ENCODE measurements at places on chromosomes 1 and 21.

DNA sequence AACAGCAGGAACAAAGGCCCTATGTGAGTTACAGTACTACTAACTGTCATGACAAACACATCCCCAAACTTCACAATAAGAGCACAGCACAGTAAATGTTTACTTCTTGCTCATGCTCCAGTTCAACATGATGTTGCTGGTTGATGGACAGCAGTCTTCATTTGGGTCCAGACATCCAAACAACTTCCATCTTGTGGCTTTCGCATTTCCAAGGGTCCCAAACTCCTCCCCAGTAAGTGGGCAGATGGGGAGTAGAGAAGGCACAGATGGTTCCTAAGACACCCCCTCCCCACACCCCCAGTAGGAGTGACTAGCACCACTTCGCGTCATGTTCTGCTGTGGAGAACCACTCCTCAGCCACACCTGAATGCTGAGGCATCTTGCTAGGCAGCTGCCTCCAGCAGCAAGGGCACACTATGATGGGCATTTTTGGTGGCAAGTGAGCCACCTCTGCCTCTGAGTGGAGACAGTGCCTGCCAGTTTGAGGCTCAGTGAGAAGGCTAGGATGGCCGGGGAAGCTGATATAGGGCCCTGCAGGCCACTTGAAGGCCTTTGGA lies 32.7 kb upstream of the CD2 start:
- no peak for DNase-seq

GRCh38 chr1:243748706-243749283 lies 101.2 kb downstream of the AKT3 start:
- DNase-seq = no peak

DNA sequence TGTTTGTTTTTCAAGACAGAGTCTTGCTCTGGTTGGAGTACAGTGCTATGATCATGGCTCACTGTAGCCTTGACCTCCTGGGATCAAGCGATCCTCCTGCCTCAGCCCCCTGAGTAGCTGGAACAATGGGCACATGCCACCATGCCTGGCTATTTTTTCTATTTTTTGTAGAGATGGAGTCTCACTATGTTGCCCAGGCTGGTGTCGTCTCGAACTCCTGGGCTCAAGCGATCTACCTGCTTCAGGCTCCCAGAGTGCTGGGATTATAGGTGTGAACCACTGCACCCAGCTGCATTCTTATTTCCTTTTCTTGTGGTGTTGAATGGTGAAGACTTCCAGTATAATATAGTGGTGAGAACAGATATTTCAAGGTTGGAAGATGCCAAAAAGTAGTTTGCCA lies 28.0 kb downstream of the B3GALT5 start:
- DNase-seq = no peak

DNA sequence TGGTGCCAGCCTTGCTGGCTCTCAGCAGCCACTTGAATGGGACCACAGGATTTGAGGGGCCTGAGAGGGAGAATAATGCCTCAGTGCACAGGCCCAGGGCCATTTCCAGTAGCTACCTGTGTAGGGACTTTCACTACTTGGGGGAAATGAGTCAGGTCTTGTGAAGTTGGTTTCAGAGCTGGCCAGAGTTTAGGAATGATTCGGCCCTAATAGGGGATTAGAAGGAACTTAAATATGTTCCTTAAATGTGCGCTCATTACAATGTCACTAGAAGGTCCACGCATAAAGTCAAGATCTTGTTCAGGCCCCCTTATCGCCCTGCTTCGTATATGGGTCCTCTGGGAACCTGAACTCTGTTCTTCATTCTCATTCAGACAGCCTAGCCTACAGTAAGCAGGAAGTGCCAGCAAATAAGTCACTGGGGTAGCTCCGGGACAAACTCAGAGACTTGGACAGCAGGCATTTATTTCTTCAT lies 5.6 kb upstream of the AKR1A1 start:
- no peak for DNase-seq

DNA sequence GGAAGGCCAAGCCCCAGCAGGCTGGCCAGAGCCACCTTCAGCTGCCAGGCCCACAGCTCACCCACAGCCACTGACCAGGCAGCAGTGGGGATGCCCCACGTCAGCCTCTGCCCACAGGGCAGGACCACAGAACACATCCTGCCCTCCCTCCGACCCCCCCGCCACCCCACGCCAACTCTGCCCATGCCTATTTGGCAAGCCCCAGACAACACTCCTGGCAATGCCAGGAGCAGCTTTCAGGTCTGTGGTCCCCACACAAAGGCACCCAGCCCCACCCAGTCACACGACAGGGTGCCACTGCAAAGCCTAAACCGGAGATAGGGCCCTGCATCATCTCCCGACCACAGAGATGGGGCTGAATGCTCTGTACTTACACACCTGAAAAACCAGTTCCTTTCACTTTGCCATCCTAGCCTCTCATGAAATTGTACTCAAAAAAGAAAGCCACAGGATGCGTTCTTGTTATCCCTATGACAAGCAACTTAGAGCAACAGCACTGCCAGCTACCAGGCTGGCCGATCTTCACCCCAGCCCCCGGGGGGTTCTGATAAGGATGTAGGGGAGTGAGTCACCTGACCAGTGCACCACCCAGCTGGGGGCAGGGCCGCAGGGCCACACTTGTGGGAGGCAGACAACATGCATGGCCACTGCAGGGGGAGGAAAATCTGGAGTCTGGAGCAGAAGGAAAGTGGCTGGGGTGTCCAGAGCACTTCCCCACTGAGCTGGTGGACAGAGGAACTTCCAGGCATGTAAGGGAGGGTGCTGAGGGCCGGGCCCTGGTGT lies 36.2 kb downstream of the UBE2G2 start:
- peak; percentile 80 for DNase-seq

GRCh38 chr1:181099152-181100014 lies 10.9 kb downstream of the IER5 start:
- no peak for DNase-seq

- no peak for DNase-seq
Measured at GRCh38 chr1:40650075-40650474, 15.4 kb downstream of the RIMS3 start.

- DNase-seq = no peak
Measured at GRCh38 chr1:21930629-21931170, 6.4 kb downstream of the HSPG2 start.

GRCh38 chr1:82371844-82372498 lies 571.2 kb downstream of the ADGRL2 start:
- DNase-seq = no peak
